ENCODE measurements at places on chromosomes 12 and 14. TPM values are rescaled to one million over a fixed set of nuclear protein-coding genes. Genes with fewer than 3 reads are reported as not detected.

- DNase-seq = no peak
Observed at GRCh38 chr12:24483732-24484131, 465.2 kb downstream of the BCAT1 start.

- DNase-seq = no peak
Observed at GRCh38 chr12:66945189-66945817, 266.4 kb upstream of the GRIP1 start.

TMEM132D gene
- total RNA-seq = 0.06 TPM

DNA sequence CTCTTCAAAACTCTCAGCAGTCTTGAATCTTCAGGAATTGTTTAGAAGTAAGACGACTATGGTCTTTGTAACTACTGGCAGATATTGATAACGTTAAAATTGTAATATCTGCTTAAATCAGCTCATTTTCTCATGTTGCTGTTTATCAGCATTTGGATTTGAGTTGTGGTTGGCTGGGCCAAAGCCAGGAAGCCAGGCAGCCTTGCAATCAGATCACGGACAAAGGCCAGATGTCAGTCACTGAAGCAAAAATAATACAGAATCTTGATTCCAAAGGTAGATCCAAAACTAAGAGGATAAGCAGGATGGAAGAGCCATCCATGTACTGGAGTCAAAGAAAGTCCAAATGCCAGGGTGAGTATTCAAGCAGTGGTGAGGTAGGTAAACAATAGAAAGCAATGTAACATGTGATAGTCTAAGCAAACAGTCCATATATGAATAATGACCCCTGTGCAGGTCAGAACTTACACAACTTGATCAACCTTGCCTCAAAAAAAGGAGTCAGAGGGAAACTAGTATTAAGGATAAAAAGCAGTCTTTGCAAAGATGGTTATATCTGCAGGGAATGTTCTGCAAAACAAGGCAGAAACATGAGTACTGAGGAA, 95.8 kb upstream of the RAP1B start:
- DNase-seq = no peak

DNA sequence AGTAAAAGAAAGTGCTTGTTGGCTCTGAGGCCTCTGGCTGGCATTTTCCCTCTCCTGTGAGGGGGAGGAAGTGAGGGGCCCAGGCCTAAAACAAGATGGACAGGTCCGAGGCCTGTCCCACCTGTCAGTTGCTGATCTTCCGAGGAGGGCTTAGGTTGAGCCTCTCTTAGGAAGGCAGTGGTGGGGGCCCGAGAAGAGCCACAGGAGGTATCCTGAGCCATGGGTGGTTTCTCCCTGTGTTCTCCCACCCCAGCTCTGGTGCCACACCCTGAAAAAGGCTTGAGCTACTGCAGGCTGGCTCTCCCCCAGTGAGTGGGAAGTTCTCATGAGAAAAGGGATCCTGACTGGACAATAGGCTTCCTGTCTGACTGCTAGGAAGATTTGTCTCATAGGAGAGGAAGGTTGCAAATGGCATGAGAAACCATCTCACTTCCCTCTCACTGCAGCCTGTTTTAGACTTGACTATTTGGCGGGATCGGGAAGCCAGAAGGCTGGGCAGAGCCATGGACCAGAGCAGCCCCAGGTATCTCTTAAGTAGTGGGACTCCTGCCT, 72.1 kb upstream of the SRSF5 start:
- no peak for DNase-seq

- no peak for DNase-seq
Observed at GRCh38 chr12:56221232-56221756, 428 bp downstream of the RNF41 start.

Measured in epithelial cell of proximal tubule (primary cell).